ENCODE measurements at places on chromosomes 5 and 9. TPM values are rescaled to one million over a fixed set of nuclear protein-coding genes. Genes with fewer than 3 reads are reported as not detected.
A peak's percentile ranks its signal among the peaks of the same experiment; 100 is the strongest.

SLC6A7 gene
- 0.13 TPM for polyA plus RNA-seq

URM1 gene
- polyA plus RNA-seq, result 61.2 TPM

- no peak for DNase-seq
These were observed 387.4 kb downstream of the ACTL7B start for GRCh38 chr9:108468364-108468763.

GRCh38 chr5:22852807-22853660 lies at the start of gene CDH12:
CDH12 (minus strand) TSS chr5:22853344.
- peak; percentile 3 for DNase-seq

DNA sequence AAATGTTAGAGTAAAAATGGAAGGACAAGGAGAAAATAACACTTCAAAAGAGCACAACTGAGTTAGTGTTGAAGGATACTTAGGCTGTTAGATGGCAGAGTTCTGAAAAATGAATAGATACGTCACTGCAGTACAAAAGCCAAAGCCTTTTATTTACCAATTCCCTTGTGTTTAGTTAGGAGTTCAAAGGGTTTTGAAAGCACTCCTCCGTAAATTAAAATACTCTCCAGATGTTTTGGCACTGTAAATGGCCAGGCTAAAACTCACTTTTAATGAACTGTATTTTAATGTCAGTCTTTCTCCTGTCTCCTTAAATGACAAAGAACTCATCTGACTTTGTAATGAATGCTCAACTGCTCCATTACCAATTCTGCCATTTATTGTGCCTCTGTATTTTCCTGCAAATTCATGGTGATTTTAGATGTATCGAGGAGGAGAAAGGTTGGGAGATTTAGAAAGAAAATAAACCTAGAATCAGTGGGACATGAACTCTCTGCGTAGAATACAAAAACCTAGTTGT lies 1727.2 kb downstream of the MAT2B start:
- no peak for DNase-seq

- DNase-seq, result no peak
These were observed 121.8 kb downstream of the DROSHA start for GRCh38 chr5:31410089-31410488.

All from left renal pelvis (tissue), 4 donors.